ENCODE measurements at places on chromosomes 12 and 14.
A peak's percentile ranks its signal among the peaks of the same experiment; 100 is the strongest.

DNA sequence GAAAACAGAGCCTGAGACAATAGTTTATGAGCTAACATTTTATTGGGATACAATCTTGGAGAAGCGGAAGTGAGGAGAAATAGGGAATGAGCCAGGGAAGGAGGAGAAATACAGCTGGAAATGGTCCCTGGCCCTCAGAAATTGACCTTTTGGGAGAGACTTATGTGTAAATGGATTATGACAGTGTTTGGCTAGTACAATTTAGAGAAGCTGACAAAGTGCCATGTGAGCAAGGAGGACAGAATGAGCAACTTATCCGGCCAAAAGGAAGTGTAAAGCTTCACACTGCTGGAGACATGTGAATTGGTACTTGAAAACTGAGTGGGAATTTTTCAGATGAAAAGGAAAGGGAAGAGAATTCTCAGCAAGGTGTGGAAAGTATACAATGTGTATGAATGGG is 2.9 kb downstream of the GLIPR1 start:
- DNase-seq: no peak

DNA sequence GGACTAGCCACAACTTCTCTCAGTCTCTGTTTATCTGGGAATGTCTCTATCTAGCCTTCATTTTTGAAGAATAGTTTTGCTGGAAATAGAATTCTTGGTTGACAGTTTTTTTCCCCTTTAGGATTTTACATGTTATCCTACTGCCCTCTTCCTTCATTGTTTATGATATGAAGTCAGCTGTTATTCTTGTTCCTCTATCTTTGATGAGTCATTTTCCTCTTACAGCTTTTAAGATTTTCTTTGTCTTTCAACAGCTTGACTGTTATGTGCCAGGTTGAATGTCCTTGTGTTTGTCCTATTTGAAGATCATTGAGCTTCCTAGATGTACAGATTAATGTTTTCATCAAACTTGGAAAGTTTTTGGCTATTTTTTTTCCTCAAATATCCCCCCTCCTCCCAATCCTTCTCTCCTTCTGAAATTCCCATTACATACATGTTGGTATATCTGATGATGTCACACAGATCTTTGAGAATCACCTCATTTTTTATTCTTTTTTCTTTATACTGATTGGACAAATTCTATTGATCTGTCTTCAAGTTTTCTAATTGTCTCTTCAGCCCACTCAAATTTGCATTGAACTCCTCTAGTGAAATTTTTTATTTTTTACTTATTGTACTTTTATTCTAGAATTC is 4.5 kb upstream of the GOLGA5 start:
- no peak for DNase-seq

- no peak for DNase-seq
Measured at GRCh38 chr14:81625343-81625742, 91.7 kb upstream of the SEL1L start.

- DNase-seq: no peak
Measured at GRCh38 chr12:107105410-107105703, 12.0 kb upstream of the CRY1 start.

DNA sequence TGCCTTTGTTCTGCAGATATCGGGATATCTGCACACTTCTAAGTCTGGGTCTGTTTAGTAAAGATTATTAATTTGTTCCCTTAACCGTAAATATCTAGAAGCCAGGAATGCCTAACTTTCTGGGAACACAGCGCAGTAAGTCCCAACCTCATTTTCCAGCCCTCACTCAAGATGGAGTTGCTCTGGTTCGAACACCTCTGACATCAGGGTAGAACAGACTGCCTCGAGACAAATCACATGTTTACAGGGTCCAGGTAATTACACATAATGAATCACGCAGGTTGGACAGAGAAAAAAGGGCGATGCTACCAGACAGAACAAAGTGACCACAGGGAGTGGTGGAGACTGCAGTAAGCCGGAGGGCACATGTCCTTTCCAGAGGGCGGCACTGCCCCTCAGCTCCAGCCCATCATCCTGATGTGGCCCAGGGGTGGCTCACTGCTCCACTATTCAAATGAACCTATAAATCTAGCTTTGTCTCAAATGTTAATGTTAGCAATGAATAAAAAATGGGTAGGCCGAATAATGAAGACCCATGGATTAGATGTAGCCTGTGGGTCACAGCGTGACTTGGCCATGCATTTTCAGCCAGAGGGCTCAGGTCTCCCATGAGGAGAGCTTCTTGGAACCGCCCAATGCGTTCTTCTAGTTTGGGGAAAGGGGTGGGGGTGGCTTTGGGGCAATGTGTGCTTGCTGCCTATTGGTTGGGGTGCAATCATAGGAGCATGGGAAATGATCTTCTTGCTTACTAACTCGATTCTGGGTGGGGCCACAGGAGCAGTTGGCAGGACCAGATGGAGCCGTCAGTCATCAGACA is 159.0 kb upstream of the SFSWAP start:
- no peak for DNase-seq

DNA sequence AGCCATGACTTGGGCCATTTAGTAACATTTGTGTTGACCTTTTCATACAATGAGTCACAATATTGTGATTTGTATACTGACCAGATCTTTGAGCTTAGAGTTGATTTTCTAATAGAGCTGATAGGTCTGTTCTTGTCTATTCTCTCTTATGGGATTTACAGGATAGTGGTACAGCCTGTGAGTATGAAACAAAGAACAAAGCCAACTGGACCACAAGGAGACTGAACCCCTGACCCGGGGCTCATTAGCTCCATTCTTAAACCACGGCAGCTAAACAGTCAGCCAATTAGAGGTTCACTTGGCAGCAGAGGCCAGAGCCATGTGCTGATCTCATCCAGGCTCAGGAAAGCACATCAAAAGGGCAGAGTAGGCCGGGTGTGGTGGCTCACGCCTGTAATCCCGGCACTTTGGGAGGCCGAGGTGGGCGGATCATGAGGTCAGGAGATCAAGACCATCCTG is 59.1 kb upstream of the GNPNAT1 start:
- no peak for DNase-seq

GRCh38 chr14:98840091-98840490 is 431.9 kb downstream of the BCL11B start:
- no peak for DNase-seq

DNA sequence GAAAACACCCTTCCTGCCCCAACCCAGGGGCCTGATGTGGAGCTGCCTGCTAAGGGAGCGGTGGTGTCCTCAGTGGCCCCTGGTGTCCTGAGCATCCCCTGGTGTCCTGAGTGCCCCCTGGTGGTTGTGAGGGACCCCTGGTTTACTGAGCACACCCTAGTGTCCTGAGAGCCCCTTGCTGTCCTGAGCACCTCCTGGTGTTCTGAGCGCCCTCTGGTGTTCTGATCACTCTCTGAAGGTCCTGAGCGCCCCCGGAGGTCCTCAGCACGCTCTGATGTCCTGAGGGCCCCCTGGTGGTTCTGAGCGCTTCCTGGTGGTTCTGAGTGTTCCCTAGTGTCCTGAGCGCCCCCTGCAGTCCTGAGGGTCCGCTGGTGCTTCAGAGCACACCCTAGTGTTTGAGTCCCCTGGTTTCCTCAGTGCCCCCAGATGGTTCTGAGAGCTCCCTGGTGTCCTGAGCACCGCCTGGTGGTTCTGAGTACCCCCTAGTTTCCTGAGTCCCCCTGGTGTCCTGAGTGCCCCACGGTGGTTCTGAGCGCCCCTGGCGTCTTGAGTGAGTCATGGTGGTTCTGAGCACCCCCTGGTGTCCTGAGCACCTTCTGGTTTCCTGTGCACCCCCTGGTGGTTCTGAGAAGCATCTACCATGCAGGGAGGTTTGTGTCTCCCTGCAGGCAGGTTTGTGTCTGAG is 1004.2 kb downstream of the TMEM121 start:
- no peak for DNase-seq

- DNase-seq: no peak
Measured at GRCh38 chr14:58914279-58914855, 274.1 kb upstream of the DAAM1 start.

- DNase-seq: peak; percentile 30
Measured at GRCh38 chr12:52870361-52871290, 21.8 kb upstream of the KRT78 start.
